ENCODE measurements at places on chromosomes 6 and 20.

GRCh38 chr6:70314296-70314695 is 11.4 kb upstream of the COL9A1 start:
- no peak for DNase-seq

DNA sequence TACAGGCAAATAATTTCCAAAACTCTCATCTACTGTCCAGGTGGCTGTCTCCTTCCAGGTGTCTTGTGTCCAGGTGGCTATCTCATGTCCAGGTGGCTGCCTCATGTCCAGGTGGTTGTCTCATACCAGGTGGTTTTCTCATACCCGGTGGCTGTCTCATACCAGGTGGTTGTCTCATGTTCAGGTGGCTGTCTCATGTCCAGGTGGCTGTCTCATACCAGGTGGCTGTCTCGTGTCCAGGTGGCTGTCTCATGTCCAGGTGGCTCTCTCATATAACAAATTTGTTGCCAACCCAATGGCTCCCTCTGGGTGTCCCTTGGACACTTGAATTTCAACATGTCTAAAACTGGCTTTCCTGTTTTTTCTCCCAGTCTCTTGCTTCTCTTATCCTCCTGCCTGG is 14.3 kb upstream of the SLC22A3 start:
- DNase-seq, result no peak

- no peak for DNase-seq
These were observed 4.7 kb upstream of the AKAP7 start for GRCh38 chr6:131130554-131130940.

GRCh38 chr6:53801022-53801421 is 6.2 kb downstream of the LRRC1 start:
- no peak for DNase-seq

GRCh38 chr6:137013031-137013430 is 31.7 kb downstream of the IL20RA start:
- peak; percentile 50 for DNase-seq

DNA sequence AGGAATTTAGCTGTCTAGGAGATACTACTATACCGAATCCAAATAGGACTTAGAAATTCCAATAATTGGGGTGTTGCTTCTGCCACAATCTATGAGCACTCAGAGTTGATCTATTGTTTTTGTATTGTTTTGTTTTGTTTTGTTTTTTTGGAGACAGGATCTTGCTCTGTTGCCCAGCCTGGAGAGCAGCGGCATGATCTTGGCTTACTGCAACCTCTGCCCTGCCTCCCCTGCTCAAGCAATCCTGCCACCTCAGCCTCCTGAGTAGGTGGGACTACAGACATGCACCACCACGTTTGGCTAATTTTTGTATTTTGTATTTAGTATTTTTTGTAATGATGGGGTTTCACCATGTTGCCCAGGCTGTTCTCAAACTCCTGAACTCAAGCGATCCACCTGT is 7.4 kb downstream of the ACSS2 start:
- DNase-seq, result no peak

DNA sequence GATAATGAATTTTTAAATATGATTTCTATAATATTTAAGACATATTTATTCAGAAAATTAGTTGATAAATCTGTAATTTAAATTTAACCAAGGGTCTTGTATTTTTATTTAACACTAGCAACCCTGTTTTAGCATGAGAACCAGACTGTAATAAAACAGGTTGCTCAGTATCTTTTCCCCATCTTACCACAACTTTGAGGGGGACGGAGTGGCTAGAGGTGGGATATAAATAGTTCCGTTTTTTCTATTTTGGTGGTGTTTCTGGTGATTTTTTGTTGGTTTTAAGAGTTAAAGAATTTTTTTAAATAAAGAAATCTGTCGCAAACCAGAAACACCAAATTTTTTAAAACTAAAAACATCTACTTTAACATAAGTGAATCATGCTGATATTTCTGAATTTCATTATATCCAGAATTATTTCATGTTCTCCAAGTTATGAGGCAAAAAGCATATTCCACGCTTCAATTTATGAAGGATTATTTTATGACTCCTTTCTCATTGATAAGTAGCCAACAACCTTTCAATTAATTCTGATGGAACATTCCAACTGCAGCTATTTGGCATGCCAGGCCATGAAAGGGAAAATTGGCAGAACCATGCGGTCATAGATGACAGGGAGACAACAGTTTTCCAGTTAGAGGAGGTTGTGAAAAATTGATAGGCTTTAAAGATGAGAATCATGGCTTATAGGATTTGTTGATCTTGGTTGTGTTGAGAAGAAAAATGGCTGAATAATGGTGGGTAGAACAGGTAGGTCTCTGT is 151.9 kb upstream of the CARMIL1 start:
- DNase-seq, result no peak

- no peak for DNase-seq
These were observed 15.6 kb upstream of the TRIM39 start for GRCh38 chr6:30311101-30311500.

- no peak for DNase-seq
These were observed 235.1 kb upstream of the UFL1 start for GRCh38 chr6:96286503-96286902.

DNA sequence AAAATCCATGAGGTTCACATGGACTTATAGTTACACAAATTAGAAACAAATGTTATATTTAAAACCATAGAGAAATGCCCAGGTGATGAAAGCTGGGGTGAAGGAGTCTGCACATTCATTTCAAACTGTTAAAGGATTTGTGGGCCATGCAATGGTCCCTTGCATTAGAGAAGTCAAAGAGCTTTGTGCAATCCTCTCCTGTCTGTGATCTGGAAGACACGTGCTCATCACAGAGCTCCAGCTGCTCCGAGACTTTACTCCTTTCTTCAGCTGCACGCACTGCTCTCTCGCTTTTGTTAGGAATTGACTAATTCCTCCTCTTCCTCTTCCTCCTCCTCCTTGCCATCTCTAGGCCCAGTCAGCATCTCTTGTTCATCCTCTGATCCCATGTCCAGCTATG is 4.1 kb upstream of the AIF1 start:
- DNase-seq, result no peak

DNA sequence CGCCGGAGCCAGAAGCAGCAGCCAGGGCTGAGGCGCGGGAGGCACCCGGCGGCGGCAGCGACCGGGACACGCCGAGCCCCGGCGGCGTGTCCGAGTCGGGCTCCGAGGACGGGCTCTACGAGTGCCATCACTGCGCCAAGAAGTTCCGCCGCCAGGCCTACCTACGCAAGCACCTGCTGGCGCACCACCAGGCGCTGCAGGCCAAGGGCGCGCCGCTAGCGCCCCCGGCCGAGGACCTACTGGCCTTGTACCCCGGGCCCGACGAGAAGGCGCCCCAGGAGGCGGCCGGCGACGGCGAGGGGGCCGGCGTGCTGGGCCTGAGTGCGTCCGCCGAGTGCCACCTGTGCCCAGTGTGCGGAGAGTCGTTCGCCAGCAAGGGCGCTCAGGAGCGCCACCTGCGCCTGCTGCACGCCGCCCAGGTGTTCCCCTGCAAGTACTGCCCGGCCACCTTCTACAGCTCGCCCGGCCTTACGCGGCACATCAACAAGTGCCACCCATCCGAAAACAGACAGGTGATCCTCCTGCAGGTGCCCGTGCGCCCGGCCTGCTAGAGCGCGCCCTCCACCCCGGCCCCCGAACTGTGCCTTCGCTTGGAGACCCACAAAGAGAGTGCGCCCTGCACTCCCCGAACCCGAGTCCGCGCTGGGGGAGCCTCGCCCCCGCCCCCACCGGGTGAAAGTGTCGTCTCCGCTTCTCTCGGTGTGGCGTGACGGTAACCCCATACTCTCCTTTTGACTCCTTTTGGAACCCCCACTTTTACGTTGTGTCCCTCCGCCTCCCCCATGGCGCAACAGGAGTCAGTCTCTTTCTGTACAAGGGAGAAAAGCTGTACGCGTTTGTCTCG is 1.6 kb downstream of the INSM1 start:
- no peak for DNase-seq

DNA sequence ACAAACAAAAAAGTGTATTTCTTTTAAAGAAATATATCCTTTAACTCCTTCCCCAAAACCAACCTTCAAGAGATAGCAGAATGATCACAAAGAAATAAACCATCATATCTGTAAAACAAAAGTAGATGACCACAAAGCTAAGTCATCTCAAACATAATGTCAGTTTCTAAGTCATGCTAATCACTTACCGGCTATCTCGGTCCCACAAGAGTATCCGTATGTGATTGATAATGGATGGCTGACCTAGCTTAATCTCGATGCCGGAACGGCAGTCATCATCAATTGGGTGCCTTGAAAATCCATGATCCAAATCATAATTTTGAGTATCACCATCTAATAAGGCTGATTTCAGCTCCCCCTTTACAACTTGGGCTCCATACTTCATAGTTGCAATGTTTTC is 59.7 kb downstream of the BTBD9 start:
- no peak for DNase-seq

- no peak for DNase-seq
These were observed 253.2 kb downstream of the DLL1 start for GRCh38 chr6:170037541-170038250.

GRCh38 chr6:75397171-75397570 is 96.4 kb downstream of the FILIP1 start:
- DNase-seq, result no peak

DNA sequence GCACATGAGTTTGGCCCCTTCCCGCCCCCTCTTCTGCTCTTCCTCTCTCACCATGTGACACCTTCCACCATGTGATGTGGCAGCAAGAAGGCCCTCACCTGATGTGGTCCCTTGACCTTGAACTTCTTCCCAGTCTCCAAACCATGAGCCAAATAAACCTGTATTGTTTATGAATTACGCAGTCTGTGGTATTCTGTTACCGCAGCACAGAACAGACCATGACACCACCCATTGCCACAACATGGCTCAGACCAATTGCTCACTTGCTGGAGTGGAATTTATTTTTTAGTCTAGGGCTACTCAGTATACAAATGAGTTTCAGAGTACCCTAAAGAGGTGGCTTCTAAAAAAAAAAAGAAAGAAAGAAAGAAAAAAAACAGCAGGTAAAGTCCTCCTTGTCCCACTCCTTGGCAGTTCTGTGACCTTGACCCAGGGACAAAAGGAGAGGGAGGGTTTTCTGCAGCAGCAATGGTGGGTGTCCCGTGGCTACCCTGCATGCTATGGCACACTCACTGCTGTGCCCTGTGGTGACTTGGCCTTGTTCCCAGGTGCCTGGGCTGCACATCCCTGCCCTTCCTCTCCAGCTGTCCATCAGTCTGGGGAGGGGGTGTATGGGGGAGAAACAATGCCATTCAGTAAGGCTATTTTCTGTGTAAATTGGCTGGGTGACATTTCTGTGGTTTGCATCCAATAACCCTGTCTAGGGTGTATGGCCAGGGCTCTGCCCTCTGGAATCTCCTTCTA is 5.4 kb upstream of the VSX1 start:
- DNase-seq, result no peak

GRCh38 chr6:105932440-105932839 is 153.7 kb upstream of the PRDM1 start:
- no peak for DNase-seq

GRCh38 chr6:118316796-118317384 is 231.2 kb upstream of the PLN start:
- DNase-seq, result no peak

- no peak for DNase-seq
These were observed 315.8 kb upstream of the SOX4 start for GRCh38 chr6:21277601-21278374.

Data from astrocyte of the spinal cord (primary cell).